Stimulated activated CD8-positive, alpha-beta memory T cell treated with anti-CD3 and anti-CD28 coated beads, Interleukin-15, amount 100 ng/mL, for 4 hours (primary cell): ENCODE measurements at places on chromosomes 4 and X.

GRCh38 chrX:119734897-119735339 lies 23.5 kb upstream of the SOWAHD start:
- no peak for DNase-seq

DNA sequence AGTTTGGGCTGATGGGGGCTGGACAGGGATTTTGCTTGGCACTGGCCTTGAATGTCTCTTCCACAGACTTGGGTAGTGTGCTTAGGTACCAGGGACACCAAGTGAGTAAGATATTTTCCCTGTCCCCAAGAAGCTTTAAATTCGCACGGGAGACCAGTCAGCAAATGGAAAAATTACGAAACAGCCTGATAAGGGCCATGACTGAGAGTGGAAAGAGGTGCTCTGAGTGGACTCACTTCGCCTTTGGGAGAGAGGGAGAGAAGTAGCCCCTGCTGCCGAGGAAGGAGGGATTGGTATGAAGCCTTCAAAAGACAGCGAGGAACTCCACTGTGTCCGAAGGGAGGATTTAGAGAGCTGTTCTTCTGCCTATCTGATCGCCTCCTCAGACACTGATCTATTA lies 2.6 kb downstream of the LSM6 start:
- no peak for DNase-seq

GRCh38 chr4:38002451-38003071 lies 42.4 kb downstream of the PTTG2 start:
- DNase-seq: no peak

DNA sequence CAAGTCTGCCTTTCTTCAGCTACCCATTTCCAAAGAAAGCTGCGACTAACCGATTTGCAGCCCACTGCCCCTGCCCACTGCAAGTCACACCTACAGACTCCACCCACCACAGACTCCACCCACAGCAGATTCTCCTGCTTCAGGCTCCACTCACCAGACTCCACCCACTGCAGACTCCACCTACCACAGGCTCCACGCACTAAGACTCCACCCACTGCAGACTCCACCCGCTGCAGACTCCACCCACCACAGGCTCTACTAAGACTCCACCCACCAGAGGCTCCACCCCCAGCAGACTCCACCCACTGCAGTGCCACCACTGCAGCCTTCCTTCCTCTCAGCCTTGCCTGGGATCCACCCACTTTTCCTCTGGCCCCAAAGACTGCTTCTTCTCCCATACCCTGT lies 41.3 kb downstream of the ABLIM2 start:
- no peak for DNase-seq

- DNase-seq: no peak
These were observed 62.1 kb downstream of the CC2D2A start for GRCh38 chr4:15531792-15532191.

DNA sequence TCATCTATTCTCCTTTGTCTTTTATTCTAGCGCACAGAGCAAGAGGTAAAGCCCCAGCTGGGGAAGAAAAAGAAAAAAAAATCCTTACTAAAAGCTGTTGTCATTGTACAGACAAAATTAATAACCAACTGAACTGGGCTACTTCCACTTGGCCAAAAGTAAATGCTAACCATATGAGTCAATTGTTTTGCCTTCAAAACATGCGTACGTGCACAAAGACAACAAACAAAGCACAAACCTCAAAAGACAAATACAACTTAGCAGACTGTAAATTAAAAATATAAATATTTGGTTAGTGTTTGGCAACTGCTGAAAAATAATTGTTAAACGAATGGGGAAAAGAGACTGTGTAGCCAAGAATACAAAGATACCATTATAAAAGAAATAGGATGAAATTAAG lies 5.9 kb downstream of the EDA2R start:
- DNase-seq: no peak
